ENCODE measurements at places on chromosomes 6 and 20.

DNA sequence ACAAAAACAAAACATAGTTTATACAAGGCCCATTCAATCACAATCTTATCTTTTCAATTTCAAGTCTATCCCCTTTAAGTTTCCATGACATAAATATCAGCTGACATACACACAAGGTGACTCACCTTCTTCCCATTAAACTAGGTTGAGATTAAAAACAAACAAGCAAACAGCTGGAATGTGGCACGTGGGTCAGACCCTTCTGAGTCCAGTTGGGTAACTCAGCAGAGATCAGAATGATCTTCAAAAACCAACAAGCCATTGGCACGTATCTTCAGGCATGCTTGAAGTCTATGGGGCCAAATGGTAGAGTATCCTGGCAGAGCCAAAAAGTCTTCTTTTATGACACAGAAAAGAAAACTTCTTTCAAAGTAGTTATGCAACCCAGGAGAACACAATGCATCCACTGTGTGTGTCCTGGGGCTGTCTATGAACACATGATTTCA, 603.5 kb upstream of the CITED2 start:
- no peak for DNase-seq

- no peak for DNase-seq
These were observed 46.3 kb upstream of the HMGN3 start for GRCh38 chr6:79280756-79281155.

DNA sequence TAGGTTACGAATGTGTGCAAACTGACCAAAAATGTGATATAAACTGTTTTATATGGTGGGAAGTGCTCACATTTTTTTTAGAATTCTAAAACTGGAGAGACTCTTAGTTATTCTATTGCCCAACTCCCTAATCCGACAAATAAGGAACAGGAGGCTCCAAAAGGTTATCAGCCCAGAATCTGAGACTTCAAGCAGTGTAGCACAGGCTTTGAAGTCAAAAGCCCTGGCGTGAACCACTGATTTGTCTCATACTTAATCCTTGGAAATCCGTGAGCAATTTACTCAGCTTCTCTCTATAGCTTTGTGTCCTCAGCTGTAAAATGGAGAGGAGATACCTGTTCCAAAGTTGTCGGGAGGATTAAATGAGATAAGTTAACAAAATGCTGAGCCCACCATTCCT, 368.8 kb upstream of the SASH1 start:
- DNase-seq: no peak

- no peak for DNase-seq
These were observed 132.9 kb upstream of the MCHR2 start for GRCh38 chr6:100126790-100127484.

GRCh38 chr6:146047371-146047770, 18.5 kb downstream of the GRM1 start:
- DNase-seq: no peak

GRCh38 chr6:84272298-84272697, 44.9 kb upstream of the CEP162 start:
- no peak for DNase-seq

- no peak for DNase-seq
These were observed 96.0 kb downstream of the RNASET2 start for GRCh38 chr6:166860392-166860791.

All from activated T-helper 1 cell treated with anti-CD3 and anti-CD28 coated beads, Interleukin-2, amount 50 U/mL, for 16 hours (primary cell).